ENCODE measurements at places on chromosomes 12 and 14.
A peak's percentile ranks its signal among the peaks of the same experiment; 100 is the strongest.

GRCh38 chr14:89652352-89652751, 235.3 kb upstream of the FOXN3 start:
- DNase-seq: no peak

GRCh38 chr12:41981758-41982157, 162.9 kb downstream of the GXYLT1 start:
- DNase-seq: no peak

GRCh38 chr12:131369094-131369845, 341.6 kb upstream of the SFSWAP start:
- no peak for DNase-seq

DNA sequence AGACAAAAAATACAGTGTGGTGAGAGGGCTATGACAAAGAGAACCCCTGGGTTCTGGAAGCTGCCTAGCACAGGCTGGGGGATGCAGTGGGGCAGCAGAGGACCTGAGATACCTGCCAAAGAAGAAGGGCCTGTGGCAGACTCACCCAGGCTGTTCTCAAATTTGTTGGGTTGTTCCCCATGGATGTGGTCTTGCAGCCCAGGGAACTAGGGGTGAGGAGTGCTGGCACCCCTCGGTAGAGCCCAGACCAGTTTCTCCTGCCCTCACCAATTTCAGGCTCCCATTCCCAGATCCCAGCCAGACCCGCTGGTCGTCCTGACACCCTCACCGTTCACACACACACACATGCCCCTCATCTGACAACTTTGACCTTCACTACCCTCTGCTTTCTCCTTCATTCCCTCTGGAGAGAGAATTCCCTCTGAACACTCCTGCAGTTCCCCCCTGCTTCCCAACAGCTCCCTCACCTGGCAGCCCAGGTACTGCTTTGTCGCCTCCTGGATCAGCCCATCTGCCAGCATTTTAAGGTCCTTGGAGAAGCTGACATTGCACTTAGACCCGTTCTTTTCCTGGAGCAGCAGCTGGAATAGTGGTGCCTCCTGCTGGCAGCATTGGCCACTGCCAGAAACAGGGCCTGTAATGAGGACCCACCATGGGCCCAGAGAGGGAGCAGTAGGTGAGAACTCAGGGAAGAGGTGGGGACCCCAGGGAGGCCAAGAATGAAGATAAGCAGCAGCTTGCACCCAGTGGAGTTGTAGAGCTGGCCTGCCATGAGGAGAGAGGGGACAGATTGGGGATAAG, 5.9 kb upstream of the GDF11 start:
- no peak for DNase-seq

- no peak for DNase-seq
Measured at GRCh38 chr12:113555226-113555625, 83.6 kb upstream of the LHX5 start.

DNA sequence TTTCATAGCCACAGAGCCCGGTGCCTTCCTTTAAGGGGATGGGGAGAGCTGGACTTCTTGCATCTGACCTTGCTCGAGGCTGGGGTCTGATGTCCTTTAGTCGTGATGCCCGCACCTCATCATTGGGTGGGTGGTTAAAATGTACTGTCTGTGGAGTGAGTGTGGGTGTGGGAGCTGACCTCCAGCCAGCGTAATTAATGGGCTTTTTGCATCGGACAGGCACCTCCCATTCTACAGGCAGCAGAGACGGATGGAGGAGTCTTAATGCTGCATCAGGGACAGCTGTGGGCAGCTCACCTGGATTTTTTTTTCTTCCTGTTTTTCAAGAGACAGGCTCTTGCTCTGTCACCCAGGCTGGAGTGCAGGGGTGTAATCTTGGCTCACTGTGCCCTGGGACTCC, 114.8 kb downstream of the PTPN11 start:
- DNase-seq: no peak

DNA sequence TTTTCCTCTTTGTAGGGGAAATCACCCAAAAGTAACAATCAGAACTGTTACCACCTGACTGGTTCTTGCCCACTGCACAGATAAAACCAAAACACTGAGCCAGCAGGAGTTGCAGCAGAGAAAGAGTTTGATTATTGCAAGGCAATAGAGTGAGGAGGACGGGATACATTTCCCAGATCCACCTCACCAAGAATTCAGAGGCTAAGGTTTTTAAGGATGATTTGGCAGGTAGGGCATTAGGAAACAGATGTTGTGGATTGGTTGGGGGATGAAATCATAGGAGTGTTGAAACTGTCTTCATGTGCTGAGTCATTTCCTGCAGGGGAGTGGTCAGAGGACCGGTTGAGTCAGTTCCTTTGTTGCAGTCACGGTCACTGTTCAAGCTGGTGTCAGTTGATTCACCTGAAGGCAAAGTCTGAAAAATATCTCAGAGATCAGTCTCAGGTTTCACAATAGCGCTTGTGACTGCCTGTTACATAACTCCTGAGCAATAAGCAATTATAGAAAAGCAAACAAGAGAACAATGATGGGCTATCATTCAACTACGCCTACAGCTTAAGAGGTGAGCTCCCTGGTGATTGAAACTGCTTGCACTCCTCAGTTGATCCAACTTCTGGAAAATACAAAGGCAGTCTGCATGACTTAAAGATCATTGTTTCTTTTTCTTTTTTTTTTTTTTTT, 20.3 kb upstream of the AMN1 start:
- peak; percentile 42 for DNase-seq
